ENCODE measurements at places on chromosomes 16 and 17.

- no peak for DNase-seq
These were observed 16.8 kb upstream of the MAPK3 start for GRCh38 chr16:30139583-30140481.

- no peak for DNase-seq
These were observed 23.8 kb downstream of the FCSK start for GRCh38 chr16:70478169-70478568.

- no peak for DNase-seq
These were observed 95.8 kb downstream of the ASIC2 start for GRCh38 chr17:33197342-33197741.

DNA sequence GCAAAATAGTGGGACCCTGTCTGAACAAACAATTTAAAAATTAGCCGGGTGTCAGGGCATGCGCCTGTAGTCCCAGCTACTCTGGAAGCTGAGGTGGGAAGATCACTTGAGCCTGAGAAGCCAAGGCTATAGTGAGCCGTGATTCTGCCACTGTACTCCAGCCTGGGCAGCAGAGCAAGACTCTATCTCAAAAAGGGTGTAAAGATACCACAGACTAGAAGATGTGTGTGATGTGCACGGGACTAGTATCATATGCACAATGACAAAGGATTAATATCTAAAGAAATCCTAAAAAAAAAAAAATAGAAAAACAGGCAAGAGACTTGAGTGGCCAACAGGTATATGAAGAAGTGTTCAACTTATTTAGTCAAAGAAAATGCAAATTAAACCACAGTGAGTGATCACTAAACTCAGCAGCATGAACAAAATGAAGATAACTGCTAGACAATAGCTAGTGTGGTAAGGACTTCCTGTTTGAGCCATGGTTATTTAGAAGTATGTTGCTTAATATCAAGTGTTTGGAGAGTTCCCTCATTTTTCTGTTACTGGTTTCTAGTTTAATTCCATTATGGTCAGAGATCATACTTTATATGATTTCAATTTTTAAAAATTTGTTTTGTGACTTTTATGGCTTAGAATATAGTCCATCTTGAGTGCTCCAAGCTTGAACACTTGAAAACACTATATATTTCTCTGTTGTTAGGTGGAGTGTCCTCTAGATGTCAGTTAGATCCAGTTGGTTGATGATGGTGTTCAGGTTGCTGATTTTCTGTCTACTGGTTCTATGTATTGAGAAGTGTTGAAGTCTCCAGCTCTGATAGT is 14.7 kb upstream of the SLX4 start:
- no peak for DNase-seq

DNA sequence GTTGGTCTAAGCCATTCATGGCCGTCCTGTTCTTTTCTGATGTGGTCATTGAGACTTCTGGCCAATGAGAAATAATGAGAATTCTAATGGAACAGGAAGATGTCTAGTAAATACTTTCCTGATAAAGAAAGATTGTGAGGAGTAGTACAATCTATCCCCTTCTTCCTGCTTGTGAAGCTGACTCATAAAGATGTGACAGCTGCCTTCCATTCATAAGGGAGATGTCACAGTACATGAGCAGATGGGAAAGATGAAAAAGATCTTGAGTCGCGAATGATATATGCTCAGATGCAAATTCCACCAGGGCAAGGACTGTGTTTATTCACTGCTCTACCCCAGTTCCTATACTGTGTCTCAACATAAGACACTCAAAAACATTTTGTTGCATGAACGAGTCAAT is 111.7 kb upstream of the FOXF1 start:
- no peak for DNase-seq

- no peak for DNase-seq
These were observed 41.4 kb upstream of the BHLHA9 start for GRCh38 chr17:1228781-1229348.

GRCh38 chr17:49995055-49995738 is at the start of gene DLX3:
TSS of gene DLX3 (minus strand) at chr17:49995224. CDS start at chr17:49994998, 226 bp downstream.
- DNase-seq: no peak

Measured in T-helper 9 cell (primary cell).